ENCODE measurements at places on chromosomes 12 and 14. TPM values are rescaled to one million over a fixed set of nuclear protein-coding genes. Genes with fewer than 3 reads are reported as not detected.
A peak's percentile ranks its signal among the peaks of the same experiment; 100 is the strongest.

Gene M6PR
- total RNA-seq = 118 TPM

Gene FAM186B
- total RNA-seq = 0.28 TPM

Gene SYNJ2BP
- total RNA-seq = 25.5 TPM

Gene DIO2
- 24.2 TPM for total RNA-seq

Gene KLRK1
- total RNA-seq = not detected

Gene ACOT4
- total RNA-seq = 0.54 TPM

Gene ACSS3
- 1.4 TPM for total RNA-seq

Gene PRH2
- 0.28 TPM for total RNA-seq

Gene POTEM
- not detected for total RNA-seq

DNA sequence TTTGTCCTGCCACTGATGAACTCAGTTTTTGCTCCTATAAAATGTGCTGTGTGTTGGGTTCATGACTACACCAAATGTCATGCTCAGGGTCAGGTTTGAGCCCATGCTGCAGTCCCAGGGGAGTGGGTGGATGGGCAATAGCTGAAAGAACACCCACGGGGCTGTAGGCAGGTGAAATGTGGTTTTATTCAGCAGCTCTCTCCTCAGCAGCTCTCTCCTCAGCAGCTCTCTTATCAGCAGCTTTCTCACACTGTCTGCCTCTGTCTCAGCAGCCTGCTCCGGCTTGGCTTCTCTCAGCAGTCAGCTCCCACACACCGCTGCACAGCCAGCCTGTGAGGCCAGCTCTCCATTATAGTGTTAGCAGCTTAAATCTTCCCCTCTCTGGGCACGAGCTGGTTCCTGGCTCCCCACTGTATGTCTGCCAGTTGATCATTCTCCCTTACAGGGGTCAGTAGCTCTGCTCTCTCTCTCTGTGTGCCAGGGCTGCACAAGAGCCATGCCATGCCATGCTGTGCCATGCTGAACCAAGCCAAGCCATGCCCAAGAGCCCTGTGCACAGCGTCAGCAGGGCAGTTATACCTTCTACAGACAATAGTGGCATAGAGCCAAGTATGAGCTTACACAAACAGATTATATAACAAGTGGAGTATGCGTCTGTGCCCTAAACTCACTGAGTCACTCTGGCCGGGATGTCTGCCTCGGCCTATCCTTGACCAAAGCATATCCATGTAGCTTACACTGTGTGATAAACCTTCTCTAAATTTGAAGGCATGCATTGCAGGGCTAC is 303.3 kb upstream of the TMPO start:
- no peak for DNase-seq

- no peak for DNase-seq
Measured at GRCh38 chr14:101599234-101599885, 38.1 kb downstream of the DIO3 start.

- DNase-seq = peak; percentile 78
Measured at GRCh38 chr14:71498212-71498611, 434.0 kb upstream of the RGS6 start.

DNA sequence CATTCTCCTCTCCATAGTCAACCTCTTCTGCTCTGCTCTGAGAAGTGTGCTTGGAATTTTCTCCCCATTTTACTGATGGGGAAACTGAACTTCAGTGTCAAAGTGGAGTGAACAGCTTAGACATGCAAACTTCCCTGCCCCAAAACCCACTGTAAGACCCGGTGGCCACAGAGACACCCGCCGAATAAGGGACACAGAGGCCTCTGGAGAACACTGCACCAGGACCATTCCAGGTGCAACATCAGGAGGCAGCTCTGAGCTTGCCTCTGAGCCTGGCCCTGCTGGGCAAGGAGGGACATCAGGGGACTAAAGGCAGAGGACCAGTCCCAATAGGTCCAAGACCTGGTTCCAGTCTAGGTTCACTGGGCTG is 1.7 kb downstream of the HDAC7 start:
- no peak for DNase-seq

- no peak for DNase-seq
Measured at GRCh38 chr12:32493282-32493681, 93.9 kb downstream of the FGD4 start.

- peak; percentile 88 for DNase-seq
Measured at GRCh38 chr14:68546839-68547238, 246.0 kb downstream of the ZFP36L1 start.

DNA sequence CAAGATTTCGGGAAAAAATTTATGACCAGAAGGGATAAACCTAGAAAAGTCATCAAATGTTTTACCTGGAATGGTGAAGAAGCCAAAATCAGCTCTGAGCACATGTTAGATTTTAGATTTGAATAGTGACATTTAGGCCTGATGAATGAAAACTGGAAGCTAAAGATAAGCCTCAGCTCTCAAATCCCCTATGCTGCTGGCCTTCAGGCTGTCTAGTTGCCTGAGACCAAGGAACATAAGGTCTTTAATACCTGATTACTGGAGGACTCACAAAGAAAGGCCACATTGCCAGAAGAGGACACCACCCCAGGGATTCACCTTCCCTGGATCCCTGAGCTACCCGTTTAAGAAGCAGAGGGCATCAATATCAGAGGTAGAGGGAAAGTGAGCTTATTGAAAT is 56.6 kb downstream of the BCL2L14 start:
- no peak for DNase-seq

- DNase-seq = no peak
Measured at GRCh38 chr12:49008943-49009342, 9.6 kb downstream of the PRKAG1 start.

- no peak for DNase-seq
Measured at GRCh38 chr14:67729072-67729885, 27.6 kb downstream of the RDH12 start.

GRCh38 chr14:90060312-90060964 is 1.4 kb upstream of the KCNK13 start:
- DNase-seq = peak; percentile 51

DNA sequence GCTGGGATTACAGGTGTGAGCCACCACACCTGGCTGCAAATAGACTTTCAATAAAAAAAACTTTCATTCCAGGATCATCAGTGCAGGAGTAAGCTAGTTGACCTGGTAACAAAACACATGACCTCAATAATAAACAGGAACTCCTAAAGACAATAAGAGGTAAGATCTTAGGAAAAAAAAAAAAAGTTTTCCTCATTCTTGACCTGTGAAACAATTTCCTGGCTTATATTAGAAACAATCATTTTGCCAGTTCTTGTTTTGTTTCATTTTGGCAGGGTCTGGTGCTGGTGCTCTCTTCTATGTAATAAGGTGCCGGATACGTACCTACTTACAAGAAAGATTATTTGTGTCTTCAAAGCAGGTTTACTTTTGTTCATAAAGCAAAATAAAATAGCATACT is 90.6 kb upstream of the AMN1 start:
- no peak for DNase-seq

DNA sequence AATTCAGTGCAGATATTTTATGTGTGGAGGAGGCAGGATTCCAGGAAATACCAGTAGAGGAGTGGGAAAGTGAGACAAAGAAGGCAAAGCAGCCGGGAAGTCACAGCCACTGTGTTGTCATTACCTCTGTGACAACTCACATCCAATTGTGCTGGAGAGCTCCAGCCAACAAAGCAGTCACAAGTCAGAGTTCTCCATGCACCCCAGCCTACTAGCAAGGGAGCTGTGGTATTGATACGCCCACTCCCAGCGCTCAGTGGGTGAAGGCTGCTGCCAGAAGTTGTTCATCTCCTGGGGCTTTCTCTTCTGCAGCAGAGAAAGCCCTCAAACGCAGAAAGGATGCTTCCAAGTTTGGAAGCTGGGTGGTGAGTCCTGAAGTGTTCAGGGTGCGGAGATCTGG is 93.9 kb downstream of the DICER1 start:
- no peak for DNase-seq

DNA sequence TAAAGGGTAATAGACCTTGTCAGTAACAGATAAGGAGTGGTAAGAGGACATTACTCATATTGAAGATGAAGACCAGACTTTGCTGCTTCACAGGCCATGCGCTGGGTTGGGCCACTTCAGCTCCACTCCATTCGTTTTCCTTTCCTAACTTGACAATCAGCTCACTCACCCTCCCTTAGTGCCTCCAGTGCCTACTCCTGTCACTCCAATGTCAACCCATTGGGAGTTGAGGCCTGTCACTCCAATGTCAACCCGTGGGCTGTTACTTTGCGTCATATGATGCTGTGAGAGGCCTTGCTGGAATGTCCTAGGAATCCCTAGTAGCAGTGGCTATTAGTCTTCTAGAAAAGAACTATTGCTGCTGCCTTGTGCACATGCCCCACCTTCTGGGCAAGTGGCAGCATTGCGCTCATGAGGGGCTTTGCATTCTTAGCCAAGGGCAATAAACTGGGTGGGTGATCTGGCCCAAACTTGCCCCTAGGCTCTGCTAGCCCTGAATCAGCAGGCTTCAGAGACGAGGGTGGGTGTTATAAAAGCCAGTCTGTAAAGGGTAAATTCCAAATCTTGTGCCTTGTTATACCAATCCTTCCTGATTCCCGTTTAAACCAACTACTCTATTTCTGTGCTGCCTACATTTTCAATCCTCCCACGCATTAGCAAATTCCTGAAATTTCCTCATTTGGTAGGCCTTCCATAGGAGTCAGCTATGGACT is 36.1 kb downstream of the BAZ2A start:
- peak; percentile 81 for DNase-seq

GRCh38 chr14:95683793-95684192 is 2.4 kb upstream of the TCL1B start:
- DNase-seq = no peak

DNA sequence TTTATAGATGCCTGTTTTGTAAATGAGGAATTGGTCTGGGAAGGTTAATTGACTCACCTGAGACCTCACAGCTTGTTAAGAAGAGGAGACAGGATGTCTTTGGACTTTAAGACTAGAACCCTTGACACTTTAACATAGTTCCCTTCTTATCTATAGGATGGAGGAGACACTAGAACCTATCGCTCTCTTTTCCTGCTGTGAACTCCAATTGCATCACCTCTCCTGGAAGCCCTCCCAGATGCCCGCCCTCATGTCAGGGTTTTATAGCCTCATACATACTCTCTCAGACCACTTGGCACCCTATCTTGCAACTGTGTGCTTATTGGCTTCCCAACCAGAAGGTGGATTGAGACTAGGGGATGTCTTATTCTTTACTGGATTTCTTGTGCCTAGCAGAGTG is 2.5 kb upstream of the CTDSP2 start:
- DNase-seq = no peak

DNA sequence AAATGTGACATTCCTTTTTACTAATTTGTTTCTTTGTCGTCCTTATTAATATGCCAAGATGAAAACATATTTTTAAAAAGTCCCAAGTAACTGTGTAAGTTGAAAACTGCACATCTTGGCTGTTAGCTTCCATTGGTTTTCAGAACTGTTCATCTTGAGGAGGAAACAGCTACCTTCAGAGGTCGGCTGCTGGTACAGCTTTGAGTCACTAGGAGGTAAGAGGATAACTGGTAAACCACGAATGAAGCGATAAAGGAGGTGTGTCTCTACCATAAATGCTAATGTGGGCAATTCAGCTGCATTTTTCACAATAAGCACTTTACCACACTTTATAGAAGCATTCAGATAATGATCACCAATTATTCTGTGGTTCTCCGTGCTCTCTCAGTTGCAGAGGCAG is 137.5 kb upstream of the KRAS start:
- peak; percentile 25 for DNase-seq

DNA sequence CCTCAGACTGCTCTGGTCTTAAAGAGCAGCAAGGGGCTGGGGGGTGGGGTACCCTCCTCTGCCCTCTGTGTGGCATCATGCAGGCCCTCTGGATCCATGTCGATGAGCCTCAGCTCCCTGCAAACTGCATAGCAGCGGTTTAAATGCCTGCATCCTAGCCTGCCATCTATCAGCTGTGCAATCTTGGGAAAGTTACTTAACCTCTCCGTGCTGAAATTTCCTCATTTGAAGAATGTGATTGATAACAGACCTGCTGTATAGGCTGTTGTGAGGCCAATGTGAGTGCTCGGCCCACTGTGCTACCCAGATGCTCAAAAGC is 3.8 kb downstream of the FAM181A start:
- DNase-seq = no peak

DNA sequence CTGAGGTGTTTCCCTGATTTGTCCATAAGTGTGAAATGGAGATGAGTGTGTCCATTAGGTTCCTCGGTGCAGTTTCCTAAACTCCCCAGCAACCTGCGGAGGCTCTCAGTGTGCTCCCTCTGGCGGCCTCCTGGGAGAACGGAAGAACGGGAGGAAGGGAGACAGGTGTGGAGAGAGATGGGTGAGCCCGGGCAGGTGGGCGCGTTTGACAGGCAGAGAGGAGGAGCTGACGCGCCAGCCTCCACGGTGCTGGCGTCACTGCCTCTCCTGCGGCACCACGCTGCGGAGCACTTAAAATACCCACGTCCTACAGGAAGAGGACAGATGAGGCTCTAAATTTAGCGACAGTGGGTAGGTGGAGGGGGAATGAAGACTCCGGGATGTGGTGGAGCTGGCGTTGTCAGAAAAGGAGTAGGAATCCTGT is 26.8 kb upstream of the PEX5 start:
- no peak for DNase-seq

- peak; percentile 11 for DNase-seq
Measured at GRCh38 chr12:57579011-57579410, 12.0 kb upstream of the PIP4K2C start.

DNA sequence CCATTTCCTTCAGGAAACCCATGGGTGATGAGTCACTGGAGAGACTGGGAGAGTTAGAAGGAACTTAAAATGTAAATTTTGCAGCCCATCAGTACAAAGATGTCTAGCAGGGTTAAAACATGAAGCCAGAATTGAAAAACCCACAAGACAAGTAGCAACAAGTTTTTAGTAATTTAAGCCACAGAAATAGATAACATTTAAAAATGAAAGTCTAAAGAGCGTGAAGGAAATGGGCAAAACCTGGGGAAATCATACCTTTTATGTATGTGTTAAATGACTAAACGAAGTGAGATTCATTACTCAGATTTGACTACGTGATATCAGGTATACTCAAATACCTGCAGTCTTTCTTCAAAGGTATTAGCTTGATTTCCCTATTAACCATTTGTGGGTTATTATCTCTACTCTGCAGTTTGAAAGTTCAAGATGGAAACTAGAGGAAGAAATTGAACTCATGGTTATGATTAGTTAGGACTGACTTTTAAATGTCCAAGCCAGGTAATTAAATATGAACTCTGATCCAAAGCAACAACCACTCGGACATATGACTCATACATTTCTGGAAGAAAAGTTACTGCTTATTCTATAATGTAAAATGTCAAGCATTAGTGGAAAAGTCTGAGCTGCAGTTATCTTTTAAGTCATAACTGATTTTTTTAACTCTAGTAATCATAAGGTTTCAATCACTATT is 84.1 kb downstream of the ITPR2 start:
- peak; percentile 70 for DNase-seq

DNA sequence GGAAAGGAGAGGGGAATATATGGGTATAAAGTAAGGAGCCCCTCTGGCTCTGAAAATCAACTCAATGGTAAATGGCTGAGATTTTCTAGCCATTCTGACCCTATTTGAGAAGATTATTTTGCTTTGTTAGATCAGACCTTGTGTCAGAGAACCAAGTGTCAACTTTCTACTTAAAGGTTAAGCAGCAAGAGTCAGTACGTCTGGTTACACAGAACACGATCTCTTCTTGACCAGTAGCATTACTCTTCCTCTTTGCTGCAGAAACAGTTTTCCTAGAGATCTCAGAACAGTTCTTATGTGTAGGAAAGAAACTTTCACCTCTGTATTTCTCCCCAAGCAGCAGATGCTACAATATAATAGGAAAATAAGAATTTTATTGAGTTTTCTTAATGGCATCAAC is 47.4 kb upstream of the BTG1 start:
- DNase-seq = no peak
